B cell (primary cell): ENCODE measurements at places on chromosomes 11 and 22. TPM values are rescaled to one million over a fixed set of nuclear protein-coding genes. Genes with fewer than 3 reads are reported as not detected.

KIF18A gene
- total RNA-seq = 4.1 and 4.2 TPM in 2 replicates

NAALADL1 gene
- total RNA-seq = 23.0 and 24.3 TPM in 2 replicates

NXPE1 gene
- not detected in 2 replicates for total RNA-seq

SYCE3 gene
- total RNA-seq = not detected in 2 replicates

SLC5A12 gene
- total RNA-seq = not detected in 2 replicates

HSD17B12 gene
- 34.6 and 41.1 TPM in 2 replicates for total RNA-seq

ADAMTS8 gene
- not detected in 2 replicates for total RNA-seq

SCGB1A1 gene
- total RNA-seq = not detected in 2 replicates

DNA sequence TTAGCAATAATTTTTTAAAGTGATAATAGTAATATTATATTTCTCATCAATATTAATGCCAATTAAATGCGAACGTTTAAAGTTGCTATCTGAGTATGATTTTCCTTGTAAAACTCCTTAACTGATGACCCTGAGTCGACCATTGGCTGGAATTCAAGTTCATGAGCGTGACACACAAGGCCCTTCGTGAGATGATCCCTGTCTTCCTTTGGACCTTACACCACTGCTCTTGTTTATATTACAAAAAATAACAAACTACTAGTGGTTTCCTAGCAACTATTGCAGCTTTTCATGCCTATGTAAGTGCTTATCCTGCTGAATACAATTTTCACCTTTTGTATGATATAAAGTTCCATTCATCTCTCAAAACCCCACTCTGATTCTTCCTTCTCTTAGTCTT, 752.9 kb downstream of the CNTN5 start:
- DNase-seq = no peak
- H3K27ac ChIP-seq = no peak overlapping the region
- H3K4me1 ChIP-seq = no peaks in the 10 kb centered on the region
- H3K36me3 ChIP-seq = no peaks in the 10 kb centered on the region
- H3K27me3 ChIP-seq = no peaks in the 10 kb centered on the region

GRCh38 chr11:35101223-35101622, 37.7 kb upstream of the CD44 start:
- no peak overlapping the region for H3K4me3 ChIP-seq
- peaks cover 8% of the 10 kb centered on the region for H3K4me1 ChIP-seq
- H3K27me3 ChIP-seq = no peaks in the 10 kb centered on the region
- DNase-seq = no peak
- no peak overlapping the region for H3K27ac ChIP-seq

GRCh38 chr11:70068950-70069349, 9.2 kb upstream of the ANO1 start:
- no peaks in the 10 kb centered on the region for H3K36me3 ChIP-seq
- no peak overlapping the region for H3K27ac ChIP-seq
- H3K4me1 ChIP-seq = no peaks in the 10 kb centered on the region

GRCh38 chr11:5129457-5129877, 8.7 kb downstream of the OR52A5 start:
- no peaks in the 10 kb centered on the region for H3K36me3 ChIP-seq
- DNase-seq = no peak
- H3K27me3 ChIP-seq = no peaks in the 10 kb centered on the region
- H3K4me3 ChIP-seq = no peak overlapping the region
- no peak overlapping the region for H3K27ac ChIP-seq
- H3K4me1 ChIP-seq = no peaks in the 10 kb centered on the region

DNA sequence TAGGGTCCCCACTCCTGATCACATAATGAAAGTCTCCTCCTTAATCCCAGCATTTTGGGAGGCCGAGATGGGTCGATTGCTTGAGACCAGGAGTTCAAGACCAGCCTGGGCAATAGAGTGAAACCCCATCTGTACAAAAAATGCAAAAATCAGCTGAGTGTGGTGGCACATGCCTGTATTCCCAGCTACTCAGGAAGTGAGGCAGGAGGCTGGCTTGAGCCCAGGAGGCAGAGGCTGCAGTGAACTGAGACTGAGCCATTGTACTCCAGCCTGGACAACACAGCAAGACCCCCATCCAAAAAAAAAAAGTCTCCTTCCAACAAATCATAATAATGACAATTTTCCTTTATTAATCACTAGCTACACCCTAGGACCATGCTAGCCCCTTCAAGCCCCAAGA, 15.1 kb downstream of the ZMAT5 start:
- no peaks in the 10 kb centered on the region for H3K27me3 ChIP-seq
- no peaks in the 10 kb centered on the region for H3K4me1 ChIP-seq
- no peak overlapping the region for H3K27ac ChIP-seq
- DNase-seq = no peak
- no peaks in the 10 kb centered on the region for H3K36me3 ChIP-seq
- H3K4me3 ChIP-seq = no peak overlapping the region

DNA sequence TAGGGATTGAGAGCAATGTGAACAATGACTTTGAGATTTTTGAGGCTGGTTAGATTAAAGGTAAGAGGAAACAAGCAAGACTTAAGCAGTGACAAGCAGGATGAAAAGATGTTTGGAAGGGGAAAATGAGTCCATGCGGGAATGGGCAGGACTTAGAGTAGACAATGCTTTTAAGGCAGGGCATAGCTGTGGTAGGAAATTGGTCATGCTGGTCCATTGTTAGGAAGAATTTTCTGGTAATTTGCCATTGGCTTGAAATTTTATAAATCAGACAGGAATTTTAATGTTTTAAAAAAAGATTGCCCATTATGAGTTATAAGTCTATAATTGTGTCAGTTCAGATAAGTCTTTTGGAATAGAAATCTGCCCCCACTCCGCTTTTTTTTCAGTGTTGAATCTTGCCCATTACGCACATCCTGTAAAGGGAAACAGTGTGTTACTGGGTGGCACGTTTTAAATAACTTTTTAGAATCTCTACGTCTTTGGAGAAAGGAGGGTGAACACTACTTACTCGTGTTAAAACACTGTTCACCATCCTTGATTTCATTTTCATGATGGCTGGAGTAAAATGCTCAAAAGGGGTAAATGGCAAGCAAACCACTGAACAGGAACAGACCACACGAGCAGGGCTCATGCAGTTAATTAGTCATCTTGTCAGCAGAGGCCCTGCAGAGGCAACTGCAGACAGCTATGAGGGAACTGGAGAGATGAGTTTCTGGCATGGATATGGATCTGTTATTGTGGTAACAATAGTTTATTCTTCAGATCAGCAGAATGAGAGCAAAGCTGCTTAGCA, 25.0 kb downstream of the SWAP70 start:
- H3K27me3 ChIP-seq = no peaks in the 10 kb centered on the region
- peak; percentile 78 for DNase-seq
- H3K4me3 ChIP-seq = peak overlapping the region; percentile 21
- peak overlapping the region; percentile 91 for H3K27ac ChIP-seq

GRCh38 chr22:23520863-23521440, 59.1 kb downstream of the IGLL1 start:
- H3K4me1 ChIP-seq = peaks cover 15% of the 10 kb centered on the region
- peak overlapping the region; percentile 52 for H3K4me3 ChIP-seq
- H3K27ac ChIP-seq = no peak overlapping the region
- DNase-seq = no peak
- no peaks in the 10 kb centered on the region for H3K36me3 ChIP-seq
- H3K27me3 ChIP-seq = no peaks in the 10 kb centered on the region

GRCh38 chr11:93577286-93577685, 34.1 kb upstream of the SMCO4 start:
- H3K4me3 ChIP-seq = no peak overlapping the region
- DNase-seq = no peak
- H3K36me3 ChIP-seq = no peaks in the 10 kb centered on the region
- H3K27ac ChIP-seq = no peak overlapping the region

DNA sequence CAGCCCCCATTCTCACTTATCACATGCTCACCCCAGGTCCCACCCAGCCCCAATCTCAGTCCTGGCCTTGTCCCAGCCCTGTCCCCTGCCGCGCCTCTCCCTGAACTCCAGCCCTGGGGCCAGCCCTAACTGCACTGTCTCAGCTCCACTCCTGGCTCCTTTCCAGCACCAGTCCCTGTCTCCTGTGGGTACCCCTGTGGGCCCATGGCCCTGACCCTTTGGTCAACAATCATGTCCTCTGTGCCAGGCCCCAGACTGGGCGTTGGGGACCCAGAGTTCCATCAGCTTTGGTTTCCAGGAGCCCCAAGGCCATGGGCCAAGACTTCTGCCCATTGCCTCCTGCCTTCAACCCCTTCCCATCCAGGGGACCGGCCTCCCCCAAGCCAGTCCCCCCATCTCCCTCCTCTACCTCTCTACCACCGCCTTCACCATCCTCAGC, 757 bp downstream of the SPI1 start:
- no peak for DNase-seq
- H3K4me3 ChIP-seq = peak overlapping the region; percentile 78
- peaks cover 45% of the 10 kb centered on the region for H3K4me1 ChIP-seq
- peaks cover 26% of the 10 kb centered on the region for H3K36me3 ChIP-seq

GRCh38 chr11:94774345-94774744, 6.2 kb downstream of the AMOTL1 start:
- no peak overlapping the region for H3K4me3 ChIP-seq
- peaks cover 8% of the 10 kb centered on the region for H3K4me1 ChIP-seq
- no peak overlapping the region for H3K27ac ChIP-seq

DNA sequence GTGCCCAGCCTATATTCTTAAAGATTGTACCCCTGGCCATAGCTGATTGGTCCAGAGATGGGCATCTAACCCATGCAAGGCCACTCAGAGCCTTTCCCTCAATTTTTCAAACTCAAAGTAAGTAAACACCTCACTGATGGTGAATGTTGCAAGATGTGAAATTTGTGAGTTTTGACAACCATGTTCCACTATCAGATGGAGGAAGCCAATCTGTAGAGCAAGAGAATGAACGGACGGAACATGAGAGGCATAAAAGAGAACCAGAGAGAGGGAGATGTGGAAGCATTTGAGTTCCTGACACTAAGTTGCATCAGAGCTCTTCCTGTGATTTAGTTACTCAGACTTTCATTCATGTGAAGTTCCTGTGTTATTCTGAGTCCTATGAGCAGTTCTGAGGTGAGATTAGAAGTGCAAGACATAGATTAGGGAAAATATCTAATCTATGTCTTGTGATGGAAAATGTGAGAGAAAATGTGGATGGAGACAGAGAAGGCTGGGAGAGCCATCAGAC, 73.3 kb downstream of the PRSS23 start:
- no peaks in the 10 kb centered on the region for H3K27me3 ChIP-seq
- no peak overlapping the region for H3K27ac ChIP-seq
- no peaks in the 10 kb centered on the region for H3K36me3 ChIP-seq
- no peak for DNase-seq
- no peaks in the 10 kb centered on the region for H3K4me1 ChIP-seq

DNA sequence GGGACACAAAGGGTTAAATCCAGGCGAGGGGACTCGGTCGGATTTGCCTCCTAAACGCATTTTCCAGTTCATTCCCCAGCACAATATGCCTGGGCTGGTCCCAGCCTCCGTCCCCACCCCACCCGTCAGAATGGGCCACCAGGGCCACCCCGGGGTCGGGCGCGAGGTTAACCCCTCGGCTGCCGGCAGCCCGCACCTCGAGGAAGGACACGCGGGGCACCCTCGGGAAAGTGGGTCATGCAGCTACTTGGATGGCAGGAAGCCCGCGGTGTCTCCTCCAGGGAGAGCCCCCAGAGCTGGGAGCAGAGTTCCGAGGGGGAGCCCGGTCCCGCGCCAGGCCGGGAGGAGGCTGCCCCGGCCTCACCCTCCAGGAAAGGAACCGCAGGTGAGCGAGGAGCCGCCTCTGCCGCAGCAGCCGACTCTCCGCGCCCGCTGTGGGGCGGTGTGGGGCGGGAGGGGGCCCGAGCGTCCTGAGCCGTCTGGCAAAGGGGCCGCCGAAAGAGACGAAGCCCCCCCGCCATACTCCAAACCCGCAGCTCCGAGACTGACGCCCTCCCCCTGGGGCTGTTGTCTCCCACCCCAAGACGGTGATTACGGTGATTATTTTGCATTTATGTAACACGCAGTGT, 1.4 kb downstream of the NECTIN1 start:
- H3K36me3 ChIP-seq = no peaks in the 10 kb centered on the region
- H3K4me1 ChIP-seq = peaks cover 34% of the 10 kb centered on the region
- peak overlapping the region; percentile 72 for H3K4me3 ChIP-seq
- no peak overlapping the region for H3K27ac ChIP-seq
- H3K27me3 ChIP-seq = peaks cover 3% of the 10 kb centered on the region

GRCh38 chr11:58905011-58905720, 34.1 kb upstream of the GLYATL1 start:
- no peak overlapping the region for H3K27ac ChIP-seq
- peaks cover 23% of the 10 kb centered on the region for H3K4me1 ChIP-seq
- H3K27me3 ChIP-seq = peaks cover 62% of the 10 kb centered on the region

- no peaks in the 10 kb centered on the region for H3K27me3 ChIP-seq
- no peak overlapping the region for H3K4me3 ChIP-seq
- DNase-seq = no peak
- no peaks in the 10 kb centered on the region for H3K4me1 ChIP-seq
- no peak overlapping the region for H3K27ac ChIP-seq
- no peaks in the 10 kb centered on the region for H3K36me3 ChIP-seq
These were observed 137.1 kb upstream of the CTSC start for GRCh38 chr11:88474655-88475054.

DNA sequence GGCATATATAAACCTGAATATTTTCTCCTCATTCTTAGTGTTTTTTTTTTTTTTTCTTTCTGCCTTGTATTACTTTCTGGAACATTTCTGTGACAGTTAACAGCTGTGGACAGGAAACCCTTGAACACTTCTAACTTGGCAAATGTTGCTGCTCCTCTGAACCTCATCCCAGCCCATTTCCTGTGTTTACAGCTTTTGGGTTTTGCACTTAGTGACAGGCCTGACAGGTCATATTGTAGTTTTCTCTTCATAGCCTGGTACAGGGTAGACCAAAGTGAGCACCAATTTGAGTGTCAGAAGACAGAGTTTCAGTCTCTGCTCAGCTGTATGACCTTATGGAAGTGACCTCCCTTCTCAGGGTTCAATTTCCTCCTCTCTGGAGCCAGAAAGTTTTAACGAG, 91.6 kb downstream of the STIM1 start:
- DNase-seq = peak; percentile 52
- H3K27me3 ChIP-seq = no peaks in the 10 kb centered on the region
- H3K4me3 ChIP-seq = peak overlapping the region; percentile 21
- no peaks in the 10 kb centered on the region for H3K36me3 ChIP-seq
- peaks cover 83% of the 10 kb centered on the region for H3K4me1 ChIP-seq

DNA sequence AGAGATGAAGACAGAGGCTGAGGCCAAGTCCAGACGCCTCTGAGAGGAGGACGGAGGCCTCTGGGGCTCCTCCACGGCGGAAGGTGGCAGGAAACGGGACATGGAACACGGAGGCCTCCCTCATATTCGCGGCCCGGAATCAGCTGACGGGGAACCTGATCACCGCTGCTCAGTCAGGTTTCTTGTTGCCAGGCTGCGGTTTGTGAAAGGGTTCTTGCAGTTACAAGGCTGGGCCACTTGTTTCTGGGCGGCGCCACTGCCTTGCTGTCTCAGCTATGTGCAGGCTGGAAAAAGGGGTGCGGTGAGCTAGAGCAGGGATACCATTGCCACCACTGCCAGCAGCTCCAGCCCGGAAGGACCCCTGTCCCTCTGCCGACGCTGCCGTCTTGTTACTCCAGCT, 10.0 kb upstream of the MMP1 start:
- no peaks in the 10 kb centered on the region for H3K36me3 ChIP-seq
- H3K4me1 ChIP-seq = no peaks in the 10 kb centered on the region
- H3K27ac ChIP-seq = no peak overlapping the region
- no peak overlapping the region for H3K4me3 ChIP-seq
- DNase-seq = no peak

- no peak overlapping the region for H3K27ac ChIP-seq
- H3K4me1 ChIP-seq = peaks cover 2% of the 10 kb centered on the region
- DNase-seq = no peak
- H3K36me3 ChIP-seq = no peaks in the 10 kb centered on the region
These were observed 17.6 kb downstream of the C22orf31 start for GRCh38 chr22:29043906-29044575.

GRCh38 chr22:35598396-35598710, 18.8 kb downstream of the MB start:
- no peaks in the 10 kb centered on the region for H3K36me3 ChIP-seq
- H3K27ac ChIP-seq = no peak overlapping the region
- H3K27me3 ChIP-seq = no peaks in the 10 kb centered on the region
- H3K4me3 ChIP-seq = no peak overlapping the region
